ENCODE measurements at places on chromosomes 1 and 21.

DNA sequence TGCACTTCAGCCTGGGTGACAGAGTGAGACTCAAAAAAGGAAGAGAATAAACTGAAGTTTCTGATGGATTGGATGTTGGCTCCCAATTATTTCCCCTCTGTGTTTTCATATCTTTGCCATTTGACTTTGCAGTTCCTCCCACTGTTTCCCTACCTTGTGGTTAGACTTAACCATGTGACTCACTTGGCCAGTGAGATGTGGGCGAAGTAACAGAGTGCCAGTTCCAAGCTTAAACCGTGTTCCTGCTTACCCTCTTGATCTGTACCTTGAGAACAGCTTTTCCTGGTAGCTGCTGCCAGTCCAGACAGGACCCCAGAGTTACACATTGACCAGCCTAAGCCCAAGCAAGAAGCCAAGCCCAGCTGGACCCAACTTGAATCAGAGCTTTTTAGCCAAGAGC, 323.4 kb downstream of the LTN1 start:
- DNase-seq, result no peak

GRCh38 chr1:51416910-51417309, 86.5 kb upstream of the TTC39A start:
- DNase-seq, result no peak

DNA sequence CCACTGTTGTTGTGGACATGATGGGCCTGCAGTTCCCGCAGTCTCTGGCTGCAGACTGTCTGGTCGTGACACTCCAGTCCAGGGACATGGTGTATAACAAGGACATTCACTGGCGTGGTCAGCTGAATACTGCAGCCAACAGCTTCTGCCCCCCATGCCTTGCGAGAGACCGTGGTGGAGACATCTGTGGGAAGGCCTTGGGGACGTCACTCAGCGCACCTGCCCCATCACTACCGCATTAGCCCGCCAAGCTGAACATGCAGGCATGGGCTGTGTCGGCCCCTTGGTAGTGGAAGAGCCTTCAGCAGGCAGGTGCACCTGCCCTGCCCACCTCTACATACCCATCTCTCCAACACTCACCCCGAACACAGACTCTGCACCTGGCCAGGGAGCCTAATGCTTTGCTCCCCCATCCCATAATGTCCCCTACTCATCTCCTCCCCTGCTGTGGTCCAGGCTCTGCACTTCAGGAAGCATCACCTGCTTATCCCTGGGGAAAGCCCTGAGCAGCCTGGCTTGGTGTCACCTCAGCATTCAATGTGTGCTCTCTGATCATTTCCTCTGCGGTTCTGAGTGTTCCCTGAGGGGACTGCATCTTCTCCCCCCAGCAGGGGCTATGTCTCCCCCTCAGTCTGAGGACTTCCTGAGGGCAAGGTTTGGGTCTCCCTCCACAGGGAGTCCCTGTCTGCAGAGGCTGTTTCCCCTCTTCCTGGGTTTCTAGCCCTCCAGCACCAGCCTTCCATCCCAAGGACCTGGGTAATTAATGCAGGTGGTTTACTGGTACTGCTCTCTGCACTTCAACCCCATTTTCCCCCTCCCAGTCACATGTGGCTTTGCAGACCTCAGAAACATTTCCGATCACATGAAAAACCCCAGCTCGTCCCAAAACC, 3.2 kb downstream of the PGLYRP4 start:
- no peak for DNase-seq

DNA sequence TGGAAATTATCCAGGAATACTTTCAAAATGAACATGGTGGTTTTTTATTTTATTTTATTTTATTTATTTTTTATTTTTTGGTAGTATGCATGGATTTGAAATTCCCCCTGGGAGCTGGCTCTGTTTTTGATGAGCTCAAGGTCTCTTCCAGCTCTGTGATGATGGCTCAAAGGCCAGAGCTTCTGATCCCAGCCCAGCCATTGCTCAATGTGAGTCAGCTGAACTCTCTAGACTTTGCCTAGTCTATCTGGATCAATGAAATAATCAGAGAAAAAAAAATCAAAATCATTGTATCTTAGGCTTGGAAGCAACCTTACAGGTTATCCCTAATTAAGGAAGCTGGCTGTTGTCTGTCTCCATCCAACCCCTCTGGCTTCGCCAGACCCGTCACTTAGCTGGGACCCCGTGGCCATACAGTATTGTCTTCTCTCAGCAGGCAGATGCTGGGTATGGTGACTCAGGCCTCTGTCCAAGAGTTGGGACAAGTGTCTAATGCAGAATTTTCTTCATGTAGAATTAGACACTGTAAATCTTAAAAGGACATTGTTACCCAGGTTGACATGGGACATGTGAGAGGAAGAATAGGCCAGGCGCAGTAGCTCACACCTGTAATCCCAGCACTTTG, 90.2 kb upstream of the LPGAT1 start:
- no peak for DNase-seq

DNA sequence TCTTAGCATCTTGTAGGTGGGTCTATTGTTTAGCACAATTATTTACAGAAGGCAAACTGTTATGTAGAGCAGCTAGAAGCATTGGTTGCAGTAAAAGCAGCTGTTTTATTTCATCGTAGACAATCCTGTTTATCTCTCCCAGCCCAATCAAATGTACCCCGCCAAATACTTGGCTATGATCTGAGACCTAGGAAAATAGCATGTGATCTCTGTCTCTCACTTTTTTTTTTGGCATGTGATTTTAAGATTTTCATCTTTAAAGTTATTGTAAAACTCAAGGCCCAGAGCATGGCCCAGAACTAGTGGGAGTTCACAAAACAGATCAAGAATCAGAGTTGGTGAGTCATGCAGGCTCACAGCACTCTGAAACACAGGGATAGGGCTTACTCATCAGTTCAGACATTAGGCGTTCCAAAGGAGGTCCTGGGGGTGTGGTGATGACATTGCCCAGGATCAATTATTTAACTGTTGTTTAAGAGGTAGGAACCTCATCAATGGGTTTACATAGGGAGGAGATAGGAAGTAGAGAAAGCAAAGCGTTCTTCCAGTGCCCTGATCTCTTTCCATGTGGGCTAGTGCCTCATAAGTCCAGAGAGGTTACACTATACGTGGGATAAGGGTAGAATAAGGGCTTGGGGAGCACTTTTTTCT, 40.2 kb downstream of the TBX19 start:
- DNase-seq, result no peak

DNA sequence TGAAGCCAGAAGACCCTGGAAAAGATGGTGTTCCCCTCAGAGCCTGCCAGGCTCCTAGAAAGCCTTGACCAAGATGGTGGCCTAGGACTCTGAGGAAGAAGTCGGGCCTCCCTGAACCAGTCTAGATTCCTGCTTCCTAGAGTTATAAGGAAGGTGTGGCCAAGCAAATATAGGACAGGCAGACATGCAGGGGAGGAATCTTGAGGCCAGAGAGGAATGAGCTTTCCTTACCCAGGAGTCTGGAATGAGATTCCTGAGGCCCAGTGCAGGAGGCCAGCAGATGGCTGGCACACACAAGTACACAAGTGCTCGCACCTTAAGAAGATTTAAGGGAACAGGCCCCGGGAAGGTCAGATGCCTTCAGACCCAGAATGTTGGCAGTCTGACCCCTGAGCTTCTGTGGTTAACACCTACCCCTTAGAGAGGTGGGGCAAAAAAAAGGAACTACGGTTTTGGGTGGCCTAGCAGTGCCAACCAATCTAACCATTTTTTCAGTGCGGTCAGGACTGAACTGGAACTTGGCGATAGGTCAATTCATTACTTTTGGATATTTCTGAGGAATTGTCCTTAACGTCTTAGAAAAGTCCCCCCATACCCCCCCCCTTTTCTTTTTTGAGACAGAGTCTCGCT, 73.3 kb downstream of the MDM4 start:
- no peak for DNase-seq

GRCh38 chr1:245765230-245766000, 610.6 kb downstream of the KIF26B start:
- DNase-seq, result no peak

GRCh38 chr1:29396438-29397255, 160.3 kb downstream of the PTPRU start:
- DNase-seq, result no peak
